Activated CD8-positive, alpha-beta memory T cell treated with anti-CD3 and anti-CD28 coated beads, Interleukin-2, amount 50 U/mL, for 4 hours (primary cell): ENCODE measurements at places on chromosomes 16 and 17.
A peak's percentile ranks its signal among the peaks of the same experiment; 100 is the strongest.

DNA sequence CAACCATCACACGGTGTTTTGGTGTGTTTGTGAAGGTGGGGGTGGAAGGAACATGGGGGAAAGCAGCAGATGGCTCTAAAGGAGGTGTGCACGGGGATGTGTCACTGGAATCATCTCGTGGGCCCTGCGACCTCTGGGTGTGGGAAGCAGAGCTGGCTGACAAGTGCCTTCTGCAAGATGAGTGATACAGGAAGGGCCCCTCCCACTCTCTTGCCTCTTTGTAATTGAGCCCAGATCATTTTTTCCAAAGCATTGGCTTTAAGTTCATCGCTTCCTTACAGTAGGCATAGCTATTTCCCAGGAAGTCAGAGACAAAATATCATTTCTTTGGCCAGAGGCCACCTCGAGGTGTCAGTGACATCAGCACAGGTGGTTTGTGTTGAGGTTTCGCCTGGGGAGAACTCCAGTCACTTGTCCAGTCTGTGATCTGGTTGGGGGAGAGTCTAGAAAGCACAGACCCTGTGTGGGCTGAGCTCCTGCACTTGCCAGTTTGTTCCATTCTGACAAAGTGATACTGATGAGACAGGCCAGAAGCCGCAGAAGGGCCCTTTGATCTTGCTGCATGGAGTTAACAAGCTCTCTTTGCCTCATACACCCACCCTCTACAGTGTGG lies 20.6 kb upstream of the SNTB2 start:
- DNase-seq = peak; percentile 71

GRCh38 chr17:75105126-75106080 lies 4.4 kb upstream of the ARMC7 start:
- no peak for DNase-seq

GRCh38 chr17:49483599-49484509 lies 11.2 kb upstream of the NGFR start:
- DNase-seq = no peak

DNA sequence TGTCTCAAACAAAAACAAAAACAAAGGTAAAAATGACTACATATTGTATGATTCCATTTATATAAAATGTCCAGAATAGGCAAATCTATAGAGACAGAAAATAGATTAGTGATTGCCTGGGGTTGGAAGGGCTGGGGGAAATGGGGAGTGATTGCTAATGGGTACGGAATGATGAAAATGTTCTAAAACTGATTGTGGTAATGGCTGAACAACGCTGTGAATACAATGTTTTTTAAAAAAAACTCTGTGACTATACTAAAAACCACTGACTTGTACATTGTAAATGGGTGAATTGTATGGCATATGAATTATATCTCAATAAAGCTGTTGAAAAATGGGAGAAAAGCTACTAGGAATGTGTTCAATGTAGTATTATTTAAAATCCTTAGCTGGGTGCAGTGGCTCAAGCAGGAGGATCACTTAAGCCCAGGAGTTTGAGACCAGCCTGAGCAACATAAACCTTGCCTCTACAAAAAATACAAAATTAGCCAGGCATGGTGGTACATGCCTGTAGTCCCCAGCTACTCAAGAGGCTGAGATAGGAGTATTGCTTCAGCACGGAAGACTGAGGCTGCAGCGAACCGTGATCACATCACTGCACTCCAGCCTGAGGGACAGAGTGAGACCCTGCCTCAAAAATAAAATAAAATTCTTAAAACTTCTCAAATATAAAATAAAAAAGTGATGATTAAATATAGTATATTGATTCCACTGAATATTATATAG lies 47.9 kb downstream of the TOM1L2 start:
- DNase-seq = no peak
